ENCODE measurements at places on chromosomes 1 and 21.

DNA sequence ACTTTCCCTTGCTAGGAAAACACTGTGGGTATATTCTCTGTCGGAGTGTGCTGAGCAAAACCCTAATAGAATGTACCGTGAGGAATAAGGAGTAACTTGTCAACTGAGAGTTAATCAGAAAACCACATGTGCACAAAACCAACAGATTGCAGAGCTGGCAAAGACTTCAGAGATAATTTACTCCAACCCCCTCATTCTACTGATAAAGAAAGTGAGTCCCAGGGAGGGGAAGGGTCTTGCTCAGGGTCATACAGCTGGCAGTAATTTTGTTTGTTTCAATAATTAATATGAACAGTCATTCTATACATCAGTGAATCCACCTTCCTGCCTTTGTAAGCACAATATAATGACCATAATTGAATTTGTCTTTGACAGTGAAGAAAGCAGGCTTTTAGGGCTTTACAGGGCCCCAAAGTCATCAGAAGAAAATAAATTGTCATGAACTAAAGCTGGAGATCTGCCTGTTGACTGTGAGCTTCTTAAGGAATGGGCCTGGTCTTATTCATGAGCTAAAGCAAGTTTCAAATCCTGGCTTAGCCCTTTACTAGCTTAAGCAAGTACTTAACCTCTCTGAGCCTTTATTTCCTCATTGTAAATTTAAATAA, 67.2 kb upstream of the HOOK1 start:
- no peak for DNase-seq

DNA sequence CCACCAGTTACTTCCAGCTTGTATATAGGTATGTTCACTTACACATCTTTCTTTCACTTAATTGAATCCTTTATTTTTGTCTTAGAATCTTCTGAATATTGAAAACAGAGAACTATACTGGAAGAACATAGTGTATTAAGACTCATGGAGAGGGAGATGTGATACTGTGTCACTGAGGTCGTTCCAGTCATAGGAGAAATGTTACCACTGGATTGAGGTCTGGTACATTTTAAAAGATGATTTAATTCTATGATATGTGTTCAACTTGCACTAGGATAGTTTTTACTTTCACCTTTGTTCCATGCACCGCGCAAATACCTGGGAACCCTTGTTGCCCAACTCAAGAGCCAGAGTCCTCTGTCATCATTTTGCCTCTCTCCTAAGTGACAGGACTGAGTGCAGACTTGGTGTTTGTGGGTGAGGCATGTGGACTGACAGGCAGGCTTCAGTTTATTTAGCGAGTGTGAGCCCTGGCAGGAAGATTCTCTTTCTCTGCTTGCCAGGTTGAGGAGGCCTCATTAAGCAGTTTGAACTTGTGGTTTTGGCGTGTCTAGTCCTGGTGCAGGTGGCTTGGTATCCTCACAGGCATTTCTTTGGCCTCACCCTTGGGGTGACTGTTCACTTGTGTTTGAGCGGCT, 63.7 kb downstream of the DYRK1A start:
- DNase-seq, result no peak

DNA sequence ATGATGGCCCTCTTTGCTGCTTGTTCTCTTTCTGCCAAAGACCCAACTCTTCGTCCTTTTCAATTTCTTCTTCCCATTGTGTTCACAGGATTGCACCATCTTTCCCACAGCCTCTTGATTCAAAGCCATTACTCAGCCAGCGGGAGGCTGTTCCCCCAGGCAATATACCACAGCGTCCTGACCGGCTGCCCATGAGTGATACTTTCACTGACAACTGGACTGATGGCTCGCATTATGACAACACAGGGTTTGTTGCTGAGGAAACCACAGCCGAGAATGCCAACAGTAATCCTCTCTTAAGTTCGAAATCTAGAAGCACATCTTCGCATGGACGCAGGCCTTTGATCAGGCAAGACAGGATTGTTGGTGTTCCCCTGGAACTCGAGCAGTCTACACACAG, 167.4 kb downstream of the LRRC40 start:
- DNase-seq, result peak; percentile 44

DNA sequence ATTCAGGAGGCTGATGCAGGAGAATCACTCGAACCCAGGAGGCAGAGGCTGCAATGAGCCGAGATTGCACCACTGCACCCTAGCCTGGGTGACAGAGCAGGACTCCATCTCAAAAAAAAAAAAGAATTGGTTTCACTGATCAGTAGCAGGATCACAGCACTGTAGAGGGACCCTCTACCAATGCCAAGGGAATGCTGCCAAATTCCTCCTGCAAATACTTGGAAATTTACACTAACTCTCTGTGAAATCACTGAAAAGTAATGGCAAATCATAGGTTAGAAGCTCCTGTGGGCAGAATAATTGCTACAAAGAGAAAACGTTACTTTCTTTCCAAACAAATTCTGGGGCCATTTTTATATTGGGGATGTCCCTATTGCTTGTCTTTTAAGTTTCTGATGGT, 6.7 kb upstream of the GPR25 start:
- peak; percentile 37 for DNase-seq

DNA sequence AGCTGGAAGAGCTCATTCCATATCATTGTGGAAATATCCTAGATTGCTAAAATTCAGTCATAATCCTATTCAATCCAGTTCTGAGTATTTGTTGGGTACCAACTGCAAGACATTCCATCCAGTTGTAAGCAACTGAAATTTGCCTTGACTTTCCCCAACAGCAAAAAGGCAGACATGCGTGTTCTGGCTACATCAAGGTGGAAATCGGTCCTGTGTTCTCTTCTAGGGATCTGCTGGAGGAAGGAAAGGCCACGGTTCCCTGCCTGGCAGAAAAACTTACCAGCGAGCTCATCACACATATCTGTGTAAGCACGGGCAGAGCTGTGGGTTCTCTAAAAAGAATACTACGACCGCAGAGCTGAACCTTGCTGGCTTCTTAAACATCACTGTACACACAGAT, 17.5 kb downstream of the MX1 start:
- DNase-seq, result no peak

GRCh38 chr1:218945050-218945449, 228.6 kb upstream of the LYPLAL1 start:
- peak; percentile 35 for DNase-seq

DNA sequence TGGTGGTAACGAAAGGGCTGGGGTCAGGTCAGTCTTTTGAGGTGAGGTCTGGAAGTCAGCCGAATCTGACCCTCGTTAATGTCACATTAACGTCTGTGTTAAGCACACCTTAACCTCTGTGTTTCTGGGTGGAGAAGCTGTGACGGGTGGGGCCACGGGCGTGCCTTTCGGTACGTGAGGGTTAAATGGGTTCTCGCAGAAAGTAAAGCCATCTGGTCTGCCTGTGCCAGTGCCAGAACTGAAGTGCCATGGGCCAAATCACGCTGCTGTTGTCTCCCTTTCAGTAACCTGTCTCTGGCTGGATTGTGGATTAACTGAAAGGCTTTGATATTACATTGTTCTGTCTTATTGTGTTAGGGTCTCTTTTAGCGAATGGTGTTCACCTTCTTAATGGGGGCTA, 14.4 kb downstream of the URB2 start:
- no peak for DNase-seq

DNA sequence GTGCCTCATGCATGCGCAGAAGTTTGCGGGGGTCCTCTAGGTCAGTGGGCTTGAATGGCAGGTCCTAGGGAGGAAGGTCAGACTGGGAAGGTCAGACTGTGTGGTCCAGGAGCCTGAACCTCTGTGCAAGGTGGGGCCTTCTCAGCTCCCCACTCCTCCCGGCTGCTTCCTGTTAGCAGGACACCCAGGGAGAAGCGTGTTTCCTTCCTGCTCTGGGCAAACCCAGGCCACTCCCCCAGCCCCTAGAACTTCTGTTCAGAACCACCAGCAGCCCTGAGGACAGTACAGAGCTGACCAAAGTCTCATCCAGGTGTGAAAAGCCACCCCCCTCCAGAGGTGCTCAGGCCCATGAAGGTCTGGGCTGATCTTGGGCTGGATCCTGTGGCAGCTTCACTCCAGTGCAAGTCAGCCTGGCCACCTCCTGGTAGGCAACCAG, 29.9 kb downstream of the NAV1 start:
- no peak for DNase-seq

- DNase-seq, result peak; percentile 29
Measured at GRCh38 chr1:87024936-87025540, 110.6 kb downstream of the HS2ST1 start.

- peak; percentile 90 for DNase-seq
Measured at GRCh38 chr1:218412171-218412570, 67.0 kb downstream of the TGFB2 start.

DNA sequence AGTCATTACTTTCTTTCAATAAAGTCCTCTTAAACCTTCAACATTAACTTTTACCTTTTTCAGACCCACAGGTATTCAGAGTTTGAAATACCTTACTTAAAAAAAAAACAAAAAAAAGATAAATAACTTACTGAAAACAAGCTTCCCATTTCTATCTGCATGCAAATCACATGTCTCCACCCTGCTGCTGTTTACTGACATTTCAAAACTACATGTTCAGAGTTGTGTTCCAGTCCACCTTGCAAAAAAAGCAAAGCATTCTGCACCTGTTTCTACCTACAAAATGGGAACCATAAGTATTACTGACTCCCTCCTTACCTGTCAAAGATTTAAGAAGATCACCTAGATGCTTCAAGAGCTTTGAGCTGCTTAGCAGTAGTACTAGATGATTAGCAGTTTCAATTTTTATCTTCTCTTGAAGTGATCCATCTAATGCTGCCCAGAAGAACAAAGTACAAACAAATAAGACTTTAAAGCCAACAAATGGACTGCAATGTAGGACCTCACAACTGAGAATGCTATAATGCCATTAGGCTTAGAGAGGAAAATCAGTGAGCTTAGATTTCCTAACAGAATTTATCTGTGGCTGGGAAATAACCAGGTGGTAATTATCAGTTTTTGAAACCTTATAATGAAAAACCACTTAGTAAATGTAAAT, 61.2 kb downstream of the ANKRD13C start:
- DNase-seq, result no peak

DNA sequence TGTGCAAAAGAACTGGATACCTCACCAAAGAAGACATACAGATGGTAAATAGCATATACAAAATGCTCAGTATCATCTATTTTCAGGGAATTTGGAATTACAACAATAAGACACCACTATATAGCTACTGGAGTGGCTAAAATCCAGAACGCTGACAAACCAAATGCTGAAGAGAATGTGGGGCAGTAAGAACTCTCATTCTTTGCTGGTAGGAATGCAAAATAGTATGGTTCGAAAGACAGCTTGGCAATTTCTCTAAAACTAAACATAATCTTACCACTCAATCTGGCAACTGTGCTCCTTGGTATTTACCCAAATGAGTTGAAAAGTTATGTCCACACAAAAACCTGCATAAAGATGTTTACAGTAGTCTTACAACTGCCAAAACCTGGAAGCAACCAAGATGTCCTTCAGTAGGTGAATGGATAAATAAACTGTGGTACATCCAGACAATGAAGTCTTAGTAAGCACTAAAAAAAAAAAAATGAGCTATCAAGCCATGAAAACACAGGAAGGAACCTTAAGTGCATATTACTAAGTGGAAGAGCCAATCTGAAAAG, 26.5 kb downstream of the TARBP1 start:
- DNase-seq, result no peak

DNA sequence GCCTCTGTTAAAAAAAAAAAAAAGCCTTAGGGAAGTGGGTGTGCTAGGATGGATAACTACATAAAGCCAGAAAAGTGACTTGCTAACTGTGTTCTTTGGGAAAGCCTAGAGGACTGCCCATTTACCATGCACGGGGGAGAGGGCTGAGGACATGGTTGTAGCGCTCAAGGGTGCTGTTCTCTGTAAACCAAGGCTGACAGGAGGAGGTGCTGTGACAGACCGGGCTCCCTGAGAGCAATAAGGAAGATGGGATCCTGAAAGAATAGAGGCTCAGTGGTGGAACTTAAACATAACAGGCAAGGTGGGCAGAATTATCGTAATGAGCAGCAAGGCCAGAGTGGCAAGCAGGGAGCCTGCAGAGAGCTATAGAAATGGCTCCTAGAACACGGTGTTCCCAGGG, 98.5 kb upstream of the DISP3 start:
- no peak for DNase-seq

GRCh38 chr21:39638281-39638680, 25.5 kb downstream of the B3GALT5 start:
- DNase-seq, result no peak

DNA sequence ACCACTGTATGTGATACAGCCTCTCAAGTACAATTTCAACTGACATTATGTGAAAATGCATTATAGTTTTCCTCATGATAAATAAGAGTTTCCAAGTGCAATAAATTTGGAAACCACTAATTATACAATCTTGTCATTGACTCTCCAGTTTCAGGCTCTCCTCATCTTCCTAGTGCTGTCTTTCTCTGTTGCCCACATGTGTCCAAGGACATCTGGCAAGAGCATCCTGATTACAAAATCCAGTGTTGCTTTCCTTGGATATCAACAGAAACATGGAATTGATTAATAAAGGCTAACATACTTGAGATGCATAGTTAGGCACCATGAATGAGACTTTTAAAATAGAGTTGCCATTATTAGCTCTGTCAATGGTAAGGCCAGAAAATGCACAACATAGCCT, 15.6 kb upstream of the MAP10 start:
- DNase-seq, result peak; percentile 6

GRCh38 chr1:159889821-159890252, 10.1 kb downstream of the CFAP45 start:
- DNase-seq, result peak; percentile 95

DNA sequence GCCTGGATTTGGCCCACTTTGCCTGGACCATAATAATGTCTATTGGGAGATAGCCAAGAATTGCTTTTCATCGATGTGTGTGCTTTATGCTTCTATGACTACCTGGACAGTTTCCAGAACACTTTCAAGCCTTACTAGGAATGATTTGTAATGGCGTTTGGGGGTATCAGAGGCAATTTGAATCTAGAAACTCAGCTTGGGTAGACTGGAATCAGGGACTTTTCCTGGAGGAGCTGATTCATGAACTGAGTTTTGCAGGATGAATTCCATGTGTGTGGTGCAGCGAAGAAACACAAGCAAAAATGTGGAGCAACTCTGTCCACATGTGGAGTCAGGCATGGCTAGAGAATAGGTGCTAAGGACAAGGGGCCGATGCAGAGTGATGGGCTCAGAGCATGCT, 11.9 kb upstream of the TMEM61 start:
- peak; percentile 62 for DNase-seq

- peak; percentile 74 for DNase-seq
Measured at GRCh38 chr1:231630558-231631205, 4.1 kb downstream of the DISC1 start.

DNA sequence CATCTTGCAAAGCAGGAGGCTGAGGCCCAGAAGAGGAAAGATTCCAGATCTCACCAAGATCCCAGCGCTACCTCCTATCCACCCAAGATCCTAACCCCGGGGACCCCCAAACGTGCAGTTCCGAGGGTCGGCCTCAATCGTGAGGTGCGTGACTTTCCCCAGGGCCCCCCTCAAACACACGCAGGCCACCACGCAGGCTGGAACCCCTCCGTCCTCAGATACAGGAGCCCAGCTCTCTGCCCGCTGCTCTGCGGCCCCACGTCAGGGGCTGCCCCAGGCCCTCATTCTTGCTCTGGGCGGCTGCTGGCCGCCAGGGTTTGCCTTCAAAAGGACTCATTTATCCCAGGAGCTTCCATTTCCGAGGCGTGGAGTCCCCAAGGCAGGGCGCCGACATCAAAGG, 39.9 kb downstream of the KRTAP10-1 start:
- DNase-seq, result no peak

- peak; percentile 88 for DNase-seq
Measured at GRCh38 chr1:91736715-91737615, 149.0 kb downstream of the TGFBR3 start.
